ENCODE measurements at places on chromosomes 6 and 20.

DNA sequence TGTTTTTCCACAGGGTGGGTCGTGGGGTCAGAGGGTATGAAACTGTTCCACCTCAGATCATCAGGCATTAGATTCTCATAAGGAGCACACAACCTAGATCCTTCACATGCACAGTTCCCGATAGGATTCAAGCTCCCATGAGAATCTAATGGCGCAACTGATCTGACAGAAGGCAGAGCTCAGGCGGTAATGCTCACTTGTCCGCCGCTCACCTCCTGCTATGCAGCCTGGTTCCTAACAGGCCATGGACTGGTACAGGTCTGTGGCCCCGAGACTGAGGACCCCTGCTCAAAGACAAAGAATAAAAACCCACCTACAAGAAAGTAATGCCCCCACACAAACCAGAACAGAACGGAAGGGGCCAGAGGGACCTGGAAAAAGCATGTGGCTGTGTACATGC is 76.1 kb upstream of the SNX9 start:
- DNase-seq = no peak

DNA sequence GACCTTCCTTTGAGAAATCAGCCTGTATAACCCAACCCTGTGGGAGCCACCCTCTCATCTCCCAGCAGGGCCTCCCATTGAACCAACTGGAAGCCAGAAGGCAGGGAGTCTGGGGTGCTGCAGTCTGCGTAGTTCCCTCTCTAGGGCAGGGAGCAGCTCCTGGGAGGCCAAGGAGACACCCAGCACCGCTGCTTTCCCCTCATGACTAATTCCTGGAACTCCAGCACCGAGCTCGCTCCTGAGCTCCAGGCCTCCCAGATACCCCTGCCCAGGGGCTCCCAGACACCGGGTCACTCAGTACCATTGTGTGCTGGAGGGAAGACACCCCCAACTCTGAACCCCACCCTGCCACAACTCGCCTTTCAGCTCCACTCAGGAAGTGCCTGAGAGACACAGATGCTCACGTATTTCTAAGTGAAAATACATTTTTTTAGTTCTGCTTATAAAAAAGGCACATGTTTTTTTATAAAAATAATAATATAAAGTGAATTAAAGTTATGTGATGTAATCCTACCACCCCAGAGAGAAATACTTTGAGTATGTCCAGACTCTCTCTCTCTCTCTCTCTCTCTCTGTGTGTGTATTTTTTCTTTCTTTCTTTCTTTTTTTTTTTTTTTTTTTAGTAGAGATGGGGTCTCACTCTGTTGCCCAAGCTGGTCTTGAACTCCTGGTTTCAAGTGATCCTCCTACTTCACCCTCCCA is 17.5 kb downstream of the PIM1 start:
- no peak for DNase-seq

DNA sequence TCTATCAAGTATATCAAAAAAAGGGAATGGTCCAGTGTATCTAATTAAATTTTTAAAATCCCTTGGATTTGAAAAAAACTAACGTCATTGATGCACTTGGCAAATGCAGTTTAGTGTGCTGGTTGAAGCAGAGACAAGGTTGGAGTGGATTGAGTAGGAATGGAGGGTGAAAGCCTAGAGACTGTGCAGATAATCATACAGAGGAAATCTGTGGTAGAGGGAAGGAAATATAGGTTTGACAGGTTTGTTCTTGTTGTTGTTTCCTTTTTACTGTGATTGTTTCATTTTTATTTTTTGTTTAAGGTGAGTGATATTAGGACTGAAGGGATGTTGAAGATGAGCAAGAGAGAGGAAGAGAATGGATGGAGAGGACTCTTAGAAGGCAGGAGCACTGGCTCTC is 29.0 kb upstream of the L3MBTL3 start:
- DNase-seq = no peak

GRCh38 chr6:40391086-40391485 is 196.1 kb downstream of the LRFN2 start:
- no peak for DNase-seq

DNA sequence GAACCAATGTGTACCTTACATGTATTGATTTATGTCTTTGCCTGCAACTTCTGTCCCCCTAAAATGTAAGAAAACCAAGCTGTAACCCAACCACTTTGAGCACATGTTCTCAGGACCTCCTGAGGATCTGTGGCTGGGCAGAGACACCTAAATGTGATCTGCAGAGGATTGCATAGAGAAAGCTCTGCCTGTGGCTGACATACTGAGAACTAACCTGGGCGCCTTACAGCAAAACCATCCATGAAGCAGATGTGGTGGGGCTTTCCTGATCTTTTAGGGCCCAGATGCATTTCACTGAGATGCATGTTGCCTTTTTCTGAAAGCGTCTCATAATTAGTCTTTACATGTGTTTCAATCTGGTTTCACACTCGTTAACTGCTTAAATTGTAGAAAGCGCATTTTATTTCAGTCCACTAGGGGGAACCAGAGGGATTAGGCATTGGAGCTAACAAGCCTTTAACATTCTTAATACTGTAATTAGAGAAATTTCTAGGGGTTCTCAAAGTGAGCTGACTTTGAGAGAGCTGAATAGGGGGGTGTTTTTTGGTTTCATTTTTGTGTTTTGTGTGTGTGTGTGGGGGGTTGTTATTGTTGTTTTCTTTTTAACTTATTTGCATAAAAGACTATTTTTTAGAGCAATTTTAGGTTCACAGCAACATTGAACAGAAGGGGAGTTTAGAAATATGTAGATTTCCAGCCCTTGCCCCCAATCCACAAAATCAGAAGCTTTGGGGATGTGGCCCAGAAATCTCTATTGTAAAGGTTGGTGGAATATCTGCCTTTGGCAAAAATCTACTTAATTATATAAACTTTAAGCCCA is 50.9 kb upstream of the FAM184A start:
- DNase-seq = peak; percentile 80

GRCh38 chr6:14240411-14241166 is 123.0 kb downstream of the CD83 start:
- DNase-seq = no peak

- DNase-seq = no peak
Observed at GRCh38 chr20:54068495-54068894, 1.9 kb downstream of the BCAS1 start.

GRCh38 chr6:44003345-44004061 is 123.7 kb downstream of the MRPL14 start:
- DNase-seq = no peak

- DNase-seq = no peak
Observed at GRCh38 chr6:73870907-73871306, 174.9 kb downstream of the CD109 start.

- no peak for DNase-seq
Observed at GRCh38 chr20:51271931-51272330, 249.0 kb upstream of the KCNG1 start.
